ENCODE measurements at places on chromosomes 5 and 9. TPM values are rescaled to one million over a fixed set of nuclear protein-coding genes. Genes with fewer than 3 reads are reported as not detected.

Gene SAP30L
- total RNA-seq = 13.1 TPM

Gene CARTPT
- total RNA-seq = not detected

Gene SLC22A4
- total RNA-seq = 2.8 TPM

DNA sequence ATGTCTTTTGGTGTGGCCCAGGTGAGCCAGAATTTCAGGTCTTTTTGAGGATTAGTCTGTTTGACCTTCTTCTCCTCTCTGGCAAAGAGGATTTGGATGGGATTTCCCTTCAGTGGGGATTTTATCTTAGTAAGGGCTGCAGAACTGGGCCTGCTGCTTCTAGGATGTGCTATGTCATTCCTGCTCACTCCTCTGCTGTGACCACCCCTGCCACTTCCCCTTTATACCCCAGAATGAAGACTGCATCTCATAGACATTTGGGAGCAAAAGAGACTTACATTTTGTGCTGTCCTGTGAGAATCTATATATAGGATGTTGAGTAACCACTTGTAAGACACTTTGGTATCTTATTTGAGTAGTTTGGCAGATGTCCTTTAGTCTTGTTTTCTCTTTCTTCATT is 76.2 kb downstream of the ARHGAP26 start:
- DNase-seq = no peak

GRCh38 chr5:95048628-95049027 is 236.3 kb downstream of the MCTP1 start:
- DNase-seq = no peak
